Pulmonary artery endothelial cell (primary cell): ENCODE measurements at places on chromosomes 6 and 20. TPM values are rescaled to one million over a fixed set of nuclear protein-coding genes. Genes with fewer than 3 reads are reported as not detected.

SNRPB gene
- total RNA-seq: 328 and 356 TPM in 2 replicates

SLC12A5 gene
- total RNA-seq: 0.07 and 0.26 TPM in 2 replicates

RSPH3 gene
- total RNA-seq: 1.5 and 1.6 TPM in 2 replicates

ANGPT4 gene
- not detected in 2 replicates for total RNA-seq

GCM1 gene
- not detected in 2 replicates for total RNA-seq

ZNF831 gene
- total RNA-seq: not detected in 2 replicates

TMEM200A gene
- total RNA-seq: under 0.01 TPM in 1 of 2 replicates, not detected in the other
